ENCODE measurements at places on chromosomes 16 and 17.

GRCh38 chr17:2058586-2059546 is 4.0 kb downstream of the HIC1 start:
- peak; percentile 54 for DNase-seq

DNA sequence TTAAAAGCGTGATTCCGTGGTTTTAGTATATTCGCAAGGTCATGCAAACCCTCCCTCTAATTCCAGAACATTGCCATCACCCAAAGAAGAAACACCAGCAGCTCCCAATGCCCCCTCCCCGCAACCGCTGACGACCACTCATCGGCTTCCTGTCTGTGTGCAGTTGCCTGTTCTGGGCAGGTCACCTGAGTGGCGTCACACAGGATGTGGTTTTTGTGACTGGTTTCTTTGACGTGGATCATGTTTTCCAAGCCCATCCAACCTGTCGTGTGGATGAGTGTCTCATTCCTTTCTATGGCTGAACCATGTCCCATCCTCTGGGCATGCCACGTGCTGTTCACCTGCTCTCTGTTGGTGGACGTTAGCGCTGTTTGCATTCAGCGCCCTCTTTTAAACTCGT is 8.2 kb upstream of the ATP2C2 start:
- peak; percentile 5 for DNase-seq

DNA sequence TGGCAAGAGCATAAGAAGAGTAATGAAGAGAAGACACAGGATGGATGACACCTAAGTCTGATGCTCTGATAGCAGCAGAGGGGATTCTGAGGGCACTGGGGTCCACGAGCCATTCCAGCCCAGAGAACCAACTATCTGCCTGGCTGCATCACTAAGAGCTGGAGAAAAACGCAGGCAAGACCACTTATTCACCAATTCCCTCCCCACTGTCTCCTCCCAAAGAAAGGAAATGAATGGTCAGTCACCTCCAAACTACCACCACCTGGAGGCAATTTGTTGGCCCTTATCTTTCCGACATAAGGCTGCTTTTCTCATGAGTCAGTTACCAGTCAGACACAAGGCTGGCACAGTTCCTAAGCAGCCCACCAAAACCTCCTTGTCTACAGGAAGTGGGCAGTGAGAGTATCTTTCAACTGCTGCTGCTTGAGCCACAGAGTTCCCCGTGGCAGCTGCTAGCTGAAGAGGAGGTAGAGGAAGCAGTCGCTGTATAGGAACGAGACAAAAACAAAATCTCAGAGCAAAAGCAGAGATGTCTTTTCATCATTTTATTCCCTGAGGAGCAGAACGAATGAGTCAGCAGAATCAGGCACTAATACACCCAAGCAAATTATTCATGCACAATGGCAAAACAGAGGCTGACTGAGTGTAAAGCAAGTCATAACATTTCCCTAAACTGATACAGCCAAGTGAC is 111.1 kb downstream of the SMG6 start:
- peak; percentile 13 for DNase-seq

GRCh38 chr17:74404789-74405188 is 27.1 kb upstream of the GPRC5C start:
- DNase-seq: no peak

- DNase-seq: no peak
Observed at GRCh38 chr17:30256756-30257506, 21.4 kb upstream of the SLC6A4 start.

GRCh38 chr17:9242497-9242881 is 221.2 kb downstream of the NTN1 start:
- DNase-seq: no peak

DNA sequence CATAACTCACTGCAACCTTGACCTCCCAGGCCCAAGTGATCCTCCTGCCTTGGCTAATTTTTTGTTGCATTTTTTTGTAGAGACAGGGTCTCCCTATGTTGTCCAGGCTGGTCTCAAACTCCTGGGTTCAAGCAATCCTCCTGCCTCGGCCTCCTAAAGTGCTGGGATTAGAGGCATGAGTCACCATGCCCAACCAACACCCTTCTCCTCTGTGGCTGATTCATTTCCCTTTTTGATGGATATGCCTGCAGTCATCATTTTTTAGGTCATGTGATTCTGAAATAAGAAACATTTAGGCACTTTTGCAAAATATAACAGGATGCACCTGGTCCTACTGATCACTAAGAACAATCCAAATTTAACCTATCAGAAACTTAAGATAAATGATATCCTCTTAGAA is 44.0 kb upstream of the YPEL2 start:
- DNase-seq: no peak

DNA sequence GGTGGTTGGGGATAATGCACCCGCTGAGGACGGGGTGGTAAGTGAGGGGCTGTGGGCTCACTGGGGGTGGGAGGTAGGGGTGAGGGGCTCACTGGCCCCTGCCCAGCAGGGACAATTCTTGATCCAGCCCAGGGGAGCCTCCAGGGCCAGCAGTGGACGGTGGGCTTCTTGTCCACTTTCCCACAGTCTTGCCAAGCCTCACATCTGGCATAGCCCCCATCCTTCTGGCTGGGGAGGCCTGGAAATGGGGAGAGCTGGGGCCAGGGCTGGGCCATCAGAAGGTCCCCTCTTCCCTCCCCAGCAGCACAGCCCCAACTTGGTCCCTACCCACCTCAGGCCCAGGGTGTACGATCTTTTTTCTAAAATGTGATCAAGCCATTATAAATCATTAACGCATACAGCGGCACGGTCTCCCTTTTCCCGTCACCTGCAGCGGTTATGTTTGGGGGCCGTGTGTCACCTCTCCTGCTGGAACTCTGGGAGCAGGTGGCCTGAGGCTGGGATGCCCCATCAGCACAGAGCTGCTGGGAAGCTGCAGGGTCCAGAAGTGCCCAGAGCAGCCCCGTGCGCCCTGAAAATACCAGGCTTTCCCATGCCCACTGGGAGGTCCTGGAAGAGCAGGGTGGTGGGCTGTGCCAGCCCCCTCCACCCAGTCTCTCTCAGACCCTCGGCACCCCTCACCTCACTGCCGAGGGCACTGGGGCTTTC is 7.2 kb upstream of the SETD6 start:
- no peak for DNase-seq

DNA sequence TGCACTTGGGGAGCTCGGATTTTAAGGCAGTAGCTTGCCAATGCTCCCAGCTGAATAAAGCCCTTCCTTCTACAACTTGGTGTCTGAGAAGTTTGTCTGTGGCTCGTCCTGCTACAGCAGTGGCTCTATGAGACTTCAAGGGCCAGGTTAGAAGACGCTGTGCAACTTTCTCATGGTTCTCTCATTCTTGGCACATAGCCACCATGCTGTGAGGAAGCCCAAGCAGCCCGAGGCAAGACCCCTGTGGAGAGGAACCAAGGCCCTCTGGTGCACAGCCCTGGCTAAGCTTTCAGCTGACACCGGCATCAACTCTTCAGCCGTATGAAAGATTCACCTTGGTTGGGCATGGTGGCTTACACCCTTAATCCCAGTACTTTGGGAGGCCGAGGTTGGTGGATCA is 116.9 kb upstream of the EEF2KMT start:
- DNase-seq: no peak

GRCh38 chr16:783404-784161 is 4.6 kb downstream of the RPUSD1 start:
- no peak for DNase-seq

GRCh38 chr16:79876332-79876730 is 275.8 kb upstream of the MAF start:
- no peak for DNase-seq

DNA sequence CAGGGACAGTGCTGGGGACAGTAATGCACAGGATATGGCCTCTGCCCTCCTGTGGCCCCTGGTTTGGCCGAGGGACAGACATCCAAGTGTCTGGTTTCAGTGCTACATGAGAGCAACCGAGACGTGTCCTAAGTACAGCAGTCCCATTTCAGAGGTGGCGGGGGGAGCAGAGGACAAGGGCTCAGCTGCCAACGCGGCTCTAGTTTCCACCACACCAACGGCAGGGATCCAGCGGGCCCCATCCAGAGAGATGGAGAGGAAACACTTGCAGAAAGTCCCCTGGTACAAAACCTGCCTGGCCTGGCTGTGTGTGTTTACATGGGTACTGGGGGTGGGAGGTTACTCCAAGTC is 125.8 kb upstream of the SMURF2 start:
- no peak for DNase-seq

- no peak for DNase-seq
Observed at GRCh38 chr16:20673882-20674683, 23.4 kb downstream of the ACSM1 start.

DNA sequence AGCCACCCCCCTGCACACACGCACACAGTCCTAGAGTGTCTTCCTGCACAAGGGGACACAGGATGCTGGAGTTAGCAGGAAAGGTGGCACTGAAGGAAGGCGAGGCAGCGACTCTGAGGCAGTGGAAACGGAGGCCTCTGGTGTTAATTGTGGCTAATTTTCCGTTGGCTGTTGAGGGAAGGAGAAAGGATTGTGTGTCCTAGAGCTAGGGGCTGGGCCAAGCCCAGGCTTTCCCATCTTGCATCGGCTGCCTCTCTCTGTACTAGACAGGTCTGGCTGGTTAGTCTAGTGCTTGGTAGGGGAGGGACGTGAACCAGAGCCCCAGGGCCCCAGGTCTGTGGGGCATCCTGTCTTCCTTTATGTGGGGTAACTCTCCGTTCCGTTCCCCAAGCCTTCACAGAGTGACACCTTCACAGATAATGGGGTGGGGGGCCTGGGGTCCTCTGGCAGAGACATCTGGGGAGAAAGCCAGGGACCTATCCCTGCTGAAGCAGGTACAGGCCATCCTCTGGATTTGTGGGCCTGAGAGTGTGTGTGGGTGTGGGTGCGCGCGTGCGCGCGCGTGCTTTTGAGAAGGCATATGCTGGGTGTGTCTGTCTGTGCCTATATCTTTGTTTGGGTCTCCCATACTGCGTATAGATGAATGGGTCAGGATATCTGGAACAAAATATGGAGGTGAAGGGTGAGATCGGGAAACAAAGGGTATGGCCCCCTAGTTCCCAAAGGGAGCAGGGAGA is at the start of gene CHD3:
CHD3 (plus strand) TSS at position 606 of the 737 bp plus-strand sequence. CDS start 212 bp downstream, outside the sequence.
- DNase-seq: peak; percentile 17

DNA sequence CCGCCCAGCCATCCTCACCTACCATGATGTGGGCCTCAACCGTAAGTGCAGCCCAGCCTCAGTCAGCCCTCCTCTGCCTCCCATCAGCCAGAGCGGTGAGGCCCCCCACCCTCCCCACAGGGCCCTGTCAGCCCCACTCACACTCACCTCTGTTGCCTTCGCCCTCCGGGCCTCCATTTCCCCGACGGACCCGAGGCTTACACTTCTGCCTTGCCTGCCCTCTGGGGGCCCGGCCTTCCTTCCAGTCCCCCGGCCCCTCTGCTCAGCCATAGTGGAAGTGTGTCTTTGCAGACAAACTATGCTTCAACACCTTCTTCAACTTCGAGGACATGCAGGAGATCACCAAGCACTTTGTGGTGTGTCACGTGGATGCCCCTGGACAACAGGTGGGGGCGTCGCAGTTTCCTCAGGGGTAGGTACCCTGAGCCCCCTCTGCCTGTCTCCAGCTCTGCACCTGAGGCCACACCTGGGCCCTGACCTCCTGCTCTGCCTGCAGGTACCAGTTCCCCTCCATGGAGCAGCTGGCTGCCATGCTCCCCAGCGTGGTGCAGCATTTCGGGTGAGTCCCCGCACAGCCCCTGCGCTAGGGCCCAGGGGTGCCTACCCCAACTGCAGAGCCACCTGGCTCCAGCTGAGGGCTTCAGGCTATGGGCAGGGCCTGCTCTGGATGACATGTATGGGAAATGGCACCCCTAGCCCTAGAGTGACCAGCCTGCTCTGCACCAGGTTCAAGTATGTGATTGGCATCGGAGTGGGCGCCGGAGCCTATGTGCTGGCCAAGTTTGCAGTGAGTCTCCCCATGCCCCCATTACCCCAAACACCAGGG is 4.1 kb downstream of the NDRG4 start:
- no peak for DNase-seq

DNA sequence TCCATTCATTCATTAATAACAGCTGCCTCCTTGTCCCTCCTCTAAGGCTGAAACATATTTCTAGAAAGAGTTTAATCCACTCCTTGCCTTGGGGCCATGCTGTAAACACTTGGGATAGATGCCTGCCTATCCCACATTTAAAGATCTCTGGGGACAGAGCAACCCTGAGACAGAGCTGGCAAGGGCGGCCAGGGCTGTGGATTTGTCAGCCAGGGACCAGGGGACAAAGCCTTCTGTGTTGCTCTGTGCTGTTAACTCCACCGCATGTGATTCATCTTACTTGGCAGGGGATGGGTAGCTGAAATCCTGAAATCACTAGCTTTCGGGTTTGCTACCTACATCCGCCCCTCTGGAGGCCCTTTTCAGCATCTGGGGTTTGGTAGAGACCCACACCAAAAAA is 392.9 kb downstream of the SLC39A11 start:
- DNase-seq: no peak

- DNase-seq: no peak
Observed at GRCh38 chr16:72847187-72848027, 200.5 kb downstream of the ZFHX3 start.

- DNase-seq: no peak
Observed at GRCh38 chr16:65062736-65063583, 58.9 kb downstream of the CDH11 start.

DNA sequence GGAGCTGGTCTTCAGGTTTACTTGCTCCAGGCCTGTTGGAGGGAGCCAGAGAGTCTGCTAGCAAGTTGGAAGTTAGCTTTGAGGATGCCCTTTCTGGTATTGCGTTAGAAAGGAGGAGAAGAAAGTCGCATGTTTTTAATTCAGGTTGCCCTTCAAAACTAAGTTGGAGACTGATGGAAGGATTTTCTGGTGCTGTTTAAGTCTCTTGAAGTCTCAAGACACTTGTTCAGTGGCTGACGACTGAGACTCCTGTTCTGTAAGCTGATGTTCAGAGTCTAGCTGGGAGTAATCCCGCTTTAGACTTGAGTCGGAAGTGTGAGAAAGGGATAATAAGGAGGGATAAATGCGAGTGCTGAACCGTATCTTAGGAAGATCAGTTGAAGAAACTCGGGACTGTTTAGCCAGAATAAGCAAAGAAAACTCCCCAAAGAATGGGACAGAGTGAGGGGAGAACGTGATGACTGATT is 740 bp downstream of the AATF start:
- DNase-seq: no peak

DNA sequence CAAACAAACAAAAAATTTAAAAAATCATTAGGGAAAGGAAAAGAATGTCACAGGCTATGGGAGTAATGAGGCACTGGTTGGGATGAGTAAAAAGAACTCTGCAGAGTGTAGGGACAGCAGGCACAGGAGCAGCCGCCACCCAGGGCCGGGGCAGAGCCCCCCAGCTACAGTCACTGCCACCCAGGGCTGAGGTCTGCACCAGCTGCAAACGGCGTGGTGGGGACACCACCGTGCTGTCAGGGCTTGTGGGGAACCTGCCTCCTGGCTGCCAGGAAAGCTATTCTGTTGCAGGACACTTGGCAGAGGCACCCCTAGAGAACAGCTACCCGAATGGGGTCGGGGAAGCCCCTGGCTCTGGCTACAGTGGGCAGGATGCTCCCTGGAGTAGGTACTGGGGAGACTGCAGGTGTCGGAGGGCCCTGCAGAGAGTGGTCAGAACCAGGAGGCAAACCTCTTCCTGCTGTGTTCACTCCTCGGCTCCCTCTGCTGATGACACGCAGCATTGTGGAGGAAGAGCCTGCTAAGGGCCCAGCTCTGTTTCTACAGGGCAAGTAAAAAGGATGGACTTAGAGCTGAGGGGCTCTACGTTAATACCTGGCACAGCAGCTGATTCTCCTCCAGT is 32.3 kb upstream of the CAPN15 start:
- no peak for DNase-seq

GRCh38 chr16:15879255-15879811 is 9.1 kb downstream of the CEP20 start:
- DNase-seq: no peak

GRCh38 chr17:34130544-34130943 is 124.5 kb upstream of the CCL2 start:
- no peak for DNase-seq

All from effector memory CD4-positive, alpha-beta T cell (primary cell).